Activated T-helper 2 cell treated with anti-CD3 and anti-CD28 coated beads, Interferon-gamma antibody, Interleukin-2, Interleukin-4, amounts not matched to agents 10 μg/mL and 5 μg/mL and 100 μg/mL, durations not matched to agents 14 hours and 24 hours and 36 hours (primary cell): ENCODE measurements at places on chromosomes 5 and 9.

DNA sequence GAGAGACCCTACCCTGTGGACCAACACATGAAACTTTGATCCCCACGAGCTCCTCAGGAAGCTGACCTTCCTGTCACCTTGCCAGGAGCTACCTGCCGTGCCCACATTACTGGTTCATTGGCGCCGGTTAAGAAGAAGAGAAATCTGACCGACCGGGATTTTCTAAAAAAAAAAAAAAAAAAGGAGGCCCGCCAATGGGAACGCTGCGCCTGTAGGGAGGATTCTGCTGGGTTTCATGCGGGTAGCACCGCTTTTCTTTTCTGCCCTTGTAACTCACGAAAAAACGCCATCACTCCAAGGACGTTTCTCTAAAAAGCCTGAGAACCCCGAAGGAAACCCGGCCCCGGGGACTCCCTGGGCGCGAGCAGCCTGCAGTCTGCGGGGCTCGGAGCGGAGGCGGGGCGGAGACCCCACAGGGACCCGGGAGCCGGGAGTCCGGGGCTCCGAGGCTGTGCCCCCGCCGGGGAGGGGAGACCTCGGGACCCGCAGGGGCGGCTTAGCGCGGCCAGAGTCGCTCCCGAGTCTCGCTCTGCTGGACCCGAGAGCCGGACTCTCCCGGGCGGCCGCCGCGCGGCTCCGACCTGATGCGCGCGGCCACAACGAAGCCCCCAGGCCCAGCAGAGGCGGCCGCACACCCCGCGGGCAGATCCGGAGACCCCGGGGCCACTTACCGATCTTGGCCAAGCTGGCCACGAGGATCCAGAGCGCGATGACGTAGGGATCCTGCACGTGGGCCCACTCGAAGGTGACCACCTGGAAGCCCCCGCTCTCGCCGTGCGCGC, 617 bp downstream of the SLC9A3 start:
- no peak for DNase-seq

GRCh38 chr5:619444-619843, 7.3 kb downstream of the CEP72 start:
- DNase-seq, result no peak

- DNase-seq, result no peak
Measured at GRCh38 chr9:33125871-33126823, 41.0 kb downstream of the B4GALT1 start.

DNA sequence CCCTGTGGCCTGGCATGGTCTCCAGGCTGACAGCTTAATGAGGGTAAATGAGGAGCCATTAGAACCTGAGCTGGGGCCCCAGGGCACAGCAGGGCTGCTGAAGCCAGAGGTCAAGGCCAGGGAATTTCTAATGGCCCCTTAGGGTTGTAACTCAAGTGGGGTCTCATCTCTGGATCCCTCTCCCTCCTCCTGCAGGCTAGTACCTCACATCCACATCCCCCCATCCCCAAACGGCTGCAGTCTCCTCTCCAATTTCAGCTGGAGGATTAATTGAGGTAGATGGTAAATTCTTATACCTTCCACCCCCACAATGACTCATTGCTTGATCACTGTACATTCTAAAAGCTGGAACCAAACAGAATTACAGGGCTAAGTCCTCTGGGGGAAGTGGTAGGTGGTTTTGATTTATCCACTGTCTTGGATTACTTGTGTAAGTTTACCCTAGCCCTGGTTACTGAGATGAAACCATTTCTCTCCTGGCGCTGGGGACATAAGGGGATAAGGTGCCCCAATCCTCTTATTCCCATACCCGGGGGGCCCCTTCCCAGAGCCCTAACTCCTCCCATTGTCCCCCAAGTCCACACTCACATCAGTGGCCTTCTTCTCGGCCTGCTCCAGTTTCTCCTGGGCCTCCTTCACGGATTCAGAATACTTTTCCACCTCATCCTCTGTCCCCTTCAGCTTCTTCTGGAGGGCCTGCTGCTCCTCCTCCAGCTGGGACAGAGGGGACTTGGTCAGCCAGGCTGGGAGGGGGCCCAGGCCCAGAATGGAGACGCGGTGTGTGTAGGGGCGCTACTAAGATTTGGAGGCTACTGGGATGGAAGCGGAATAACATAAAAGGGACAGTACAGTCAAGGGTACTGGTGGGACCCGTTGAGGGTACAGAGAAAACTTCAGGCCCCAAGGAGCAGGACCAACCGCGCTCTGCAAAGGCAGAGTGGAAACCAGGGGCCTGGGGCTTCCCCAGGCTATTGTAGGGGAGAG, 875 bp downstream of the TPM2 start:
- DNase-seq, result no peak
